ENCODE measurements at places on chromosomes 2 and 18. TPM values are rescaled to one million over a fixed set of nuclear protein-coding genes. Genes with fewer than 3 reads are reported as not detected.

DNA sequence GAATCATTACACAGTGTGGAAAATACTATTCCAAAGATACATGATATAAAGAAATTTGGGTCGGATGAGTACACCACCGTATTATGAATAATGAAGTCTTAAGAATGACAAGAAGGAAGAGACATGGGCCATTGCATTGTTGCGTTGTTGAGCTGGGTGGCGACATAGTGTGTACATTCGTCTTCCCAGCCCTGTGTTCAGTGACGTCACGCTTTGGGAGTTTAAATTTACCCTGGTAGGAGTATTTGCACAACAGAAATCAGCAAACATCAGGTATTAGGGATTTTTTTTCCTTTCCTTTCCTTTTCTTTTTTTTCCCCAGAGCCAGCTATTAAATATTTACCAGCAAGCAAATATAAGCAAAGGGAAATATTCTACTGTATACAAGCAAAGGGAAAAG is 347.2 kb upstream of the NETO1 start:
- no peak for DNase-seq

DNA sequence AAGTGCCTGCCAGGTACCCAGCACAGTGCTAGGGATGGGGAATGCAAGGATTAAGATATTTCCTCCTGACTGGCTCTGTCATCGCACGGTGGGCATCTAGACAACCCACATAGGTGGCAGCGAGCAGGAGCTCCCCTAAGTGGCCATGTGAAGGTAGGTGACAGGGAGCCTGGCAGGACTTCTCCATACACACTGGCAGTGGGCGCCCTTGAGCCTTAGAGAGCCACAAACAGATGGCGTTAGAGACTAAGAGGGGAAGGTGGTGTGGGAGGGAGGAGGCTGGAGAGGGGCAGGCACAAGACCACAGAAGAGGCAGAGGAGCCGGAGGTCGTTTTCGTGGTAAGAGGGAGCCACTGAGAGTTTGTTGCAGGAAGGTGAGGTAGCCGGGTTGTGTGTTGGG is 15.2 kb downstream of the PRELID3A start:
- DNase-seq, result no peak

GRCh38 chr2:6216234-6216633 is 524.0 kb downstream of the SOX11 start:
- no peak for DNase-seq

DNA sequence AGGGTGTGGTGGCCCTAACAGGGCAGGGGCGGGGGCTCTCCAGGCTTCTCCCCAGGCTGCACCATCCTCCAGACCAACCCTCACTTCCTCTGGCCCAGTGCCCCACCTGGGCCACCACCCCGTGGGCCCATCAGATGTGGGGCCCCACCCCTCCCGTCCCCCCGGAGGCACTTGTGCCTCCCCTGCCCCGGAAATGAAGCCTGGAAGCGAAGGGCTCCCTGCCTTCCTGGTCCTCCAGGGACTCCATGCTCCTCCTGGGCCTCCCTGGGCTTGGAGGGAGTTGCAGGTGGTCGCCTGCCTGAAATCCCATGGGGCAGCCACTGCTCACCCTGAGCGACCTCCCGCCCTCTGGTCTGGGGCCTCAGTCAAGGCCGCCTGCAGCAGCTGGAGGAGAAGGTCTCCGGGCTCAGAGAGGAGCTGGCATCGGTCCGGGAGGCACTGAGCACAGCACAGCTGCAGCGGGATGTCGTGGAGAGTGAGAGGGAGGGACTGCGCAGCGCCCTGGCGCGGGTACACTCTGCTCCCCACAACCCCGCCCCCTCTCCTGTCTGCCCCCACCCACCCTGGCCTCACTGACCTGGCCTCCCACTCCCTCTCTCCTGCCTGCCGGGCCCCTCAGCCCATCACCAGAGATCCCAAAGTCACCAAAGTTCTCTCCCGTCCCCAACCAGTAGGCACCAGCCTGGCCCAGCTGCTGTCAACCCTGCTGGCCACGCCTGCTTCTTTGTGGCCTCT is 28.0 kb downstream of the CROCC2 start:
- DNase-seq, result peak; percentile 10

- no peak for DNase-seq
Observed at GRCh38 chr2:237230355-237230754, 144.7 kb downstream of the COPS8 start.

- DNase-seq, result no peak
Observed at GRCh38 chr2:71566372-71566771, 113.0 kb downstream of the DYSF start.

DNA sequence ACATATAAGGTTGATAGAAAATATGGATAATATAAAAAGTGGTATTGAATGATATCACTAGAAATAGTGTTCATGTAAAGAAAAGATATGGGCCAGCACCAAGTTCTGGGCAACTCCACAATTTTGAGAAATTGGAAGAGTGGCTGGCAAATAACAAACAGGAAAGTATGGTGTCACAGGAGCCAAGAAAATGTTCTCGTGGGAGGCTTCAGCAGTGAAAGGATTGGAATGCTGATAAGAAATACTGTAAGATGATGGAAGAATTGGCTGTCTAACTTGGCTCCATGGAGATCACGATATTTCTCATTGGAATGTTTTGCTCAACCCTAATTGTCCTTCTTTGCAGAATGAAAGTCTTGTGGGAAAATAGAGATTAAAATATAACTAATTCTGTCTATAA is 856.8 kb downstream of the DPP10 start:
- no peak for DNase-seq

DNA sequence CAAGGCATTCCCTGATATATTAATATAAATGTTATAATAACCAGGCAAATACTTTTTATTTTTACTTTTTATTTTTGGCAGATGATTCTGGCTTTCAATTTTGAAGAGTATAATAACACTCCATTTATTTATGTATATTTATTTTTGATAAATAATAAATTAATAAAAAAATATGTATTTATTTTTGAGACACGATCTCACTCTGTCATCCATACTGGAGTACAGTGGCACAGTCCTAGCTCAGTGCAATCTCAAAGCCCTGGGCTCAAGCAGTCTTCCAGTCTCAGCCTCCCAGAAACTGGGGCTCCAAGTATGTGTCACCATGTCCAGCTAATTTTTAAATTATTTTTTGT is 93.4 kb upstream of the ITGA6 start:
- DNase-seq, result no peak

- DNase-seq, result no peak
Observed at GRCh38 chr2:29688429-29688828, 233.0 kb downstream of the ALK start.

DNA sequence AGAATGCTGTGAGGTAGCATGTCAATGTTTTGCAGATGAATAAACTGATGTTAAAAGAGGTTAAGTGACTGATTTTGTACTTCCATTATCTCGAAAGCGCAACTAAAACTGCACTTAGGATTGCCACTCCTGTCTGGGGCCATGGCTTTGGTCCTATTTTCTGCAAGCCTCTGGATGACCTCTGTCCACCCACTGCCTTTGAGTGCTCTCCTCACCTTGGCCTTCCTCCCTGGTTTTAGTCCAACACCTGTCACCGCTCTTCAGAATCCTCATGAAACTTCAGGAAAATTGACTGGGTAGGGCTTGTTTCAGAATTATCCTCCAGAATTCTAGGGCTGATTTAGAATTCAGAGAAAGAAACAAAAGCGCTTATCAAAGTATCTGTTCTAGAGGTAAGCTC is 51.1 kb upstream of the HNMT start:
- DNase-seq, result no peak

Gene FSHR
- total RNA-seq, result not detected

Gene POTEI
- not detected for total RNA-seq

Gene LRRC30
- total RNA-seq, result not detected

Gene STON1
- total RNA-seq, result 6.9 TPM

Measured in left ventricle myocardium inferior (tissue), 1 donor.